Anterior cingulate cortex (tissue), 58 donors: ENCODE measurements at places on chromosomes 4 and X.

DNA sequence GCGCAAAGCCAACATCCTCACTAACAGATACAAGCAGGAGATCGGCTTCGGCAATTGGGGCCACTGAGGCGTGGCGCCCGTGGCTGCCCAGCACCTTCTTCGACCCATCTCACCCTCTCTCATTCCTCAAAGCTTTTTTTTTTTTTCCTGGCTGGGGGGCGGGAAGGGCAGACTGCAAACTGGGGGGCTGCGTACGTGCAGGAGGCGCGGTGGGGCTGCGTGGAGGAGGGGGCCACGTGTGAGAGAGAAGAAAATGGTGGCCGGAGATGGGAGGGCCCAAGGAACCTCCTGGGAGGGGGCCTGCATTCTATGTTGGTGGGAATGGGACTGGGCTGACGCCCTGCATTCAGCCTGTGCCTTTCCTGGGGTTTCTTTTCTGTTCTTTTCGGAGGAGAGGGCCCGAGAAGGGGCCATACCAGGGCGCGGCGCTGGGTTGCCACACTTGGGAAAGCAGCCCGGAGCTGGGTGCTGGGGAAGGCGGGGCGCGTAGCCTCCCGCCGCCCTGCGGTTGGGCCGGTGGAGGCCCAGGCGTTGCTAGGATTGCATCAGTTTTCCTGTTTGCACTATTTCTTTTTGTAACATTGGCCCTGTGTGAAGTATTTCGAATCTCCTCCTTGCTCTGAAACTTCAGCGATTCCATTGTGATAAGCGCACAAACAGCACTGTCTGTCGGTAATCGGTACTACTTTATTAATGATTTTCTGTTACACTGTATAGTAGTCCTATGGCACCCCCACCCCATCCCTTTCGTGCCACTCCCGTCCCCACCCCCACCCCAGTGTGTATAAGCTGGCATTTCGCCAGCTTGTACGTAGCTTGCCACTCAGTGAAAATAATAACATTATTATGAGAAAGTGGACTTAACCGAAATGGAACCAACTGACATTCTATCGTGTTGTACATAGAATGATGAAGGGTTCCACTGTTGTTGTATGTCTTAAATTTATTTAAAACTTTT is 4.5 kb downstream of the MID1IP1 start:
- peak; percentile 32 for DNase-seq

GRCh38 chrX:68865300-68865699 is 36.5 kb downstream of the EFNB1 start:
- DNase-seq, result no peak

DNA sequence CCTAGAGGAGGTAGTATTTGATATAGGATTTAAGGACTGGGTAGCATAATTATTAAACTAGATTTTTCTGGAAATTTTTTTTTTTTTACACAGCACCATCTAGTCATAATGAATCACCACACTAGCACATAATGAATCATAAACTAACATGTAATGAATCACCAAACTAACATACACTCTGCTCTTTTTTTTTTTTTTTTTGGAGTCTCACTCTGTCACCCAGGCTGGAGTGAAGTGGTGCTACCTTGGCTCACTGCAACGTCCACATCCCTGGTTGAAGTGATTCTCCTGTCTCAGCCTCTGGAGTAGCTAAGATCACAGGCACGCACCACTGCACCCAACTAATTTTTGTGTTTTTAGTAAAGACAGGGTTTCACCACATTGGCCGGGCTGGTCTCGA is 92.5 kb downstream of the FAM13A start:
- no peak for DNase-seq

- no peak for DNase-seq
Observed at GRCh38 chrX:130994671-130995070, 63.5 kb upstream of the ARHGAP36 start.

- DNase-seq, result no peak
Observed at GRCh38 chrX:132533409-132533808, 44.6 kb upstream of the MBNL3 start.

- no peak for DNase-seq
Observed at GRCh38 chrX:154059231-154059630, 38.3 kb downstream of the MECP2 start.

DNA sequence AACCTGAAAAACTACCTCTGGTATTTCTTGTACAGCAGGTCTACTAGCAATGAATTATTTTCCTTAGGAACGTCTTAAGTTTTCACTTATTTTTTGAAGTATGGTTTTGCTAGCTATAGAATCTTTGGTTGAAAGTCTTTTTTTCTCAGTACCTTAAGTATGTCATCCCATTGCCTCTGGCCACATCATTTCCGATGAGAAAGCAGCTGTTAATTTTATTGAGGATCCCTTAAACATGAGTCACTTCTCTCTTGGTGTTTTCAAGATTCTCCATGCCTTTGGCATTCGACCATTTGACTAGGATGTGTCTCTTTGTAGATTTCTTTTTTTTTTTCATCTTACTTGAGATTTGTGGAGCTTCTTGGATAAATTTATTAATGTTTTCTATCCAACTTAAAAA is 803.8 kb upstream of the AMOT start:
- no peak for DNase-seq
